ENCODE measurements at places on chromosomes 2 and 18. TPM values are rescaled to one million over a fixed set of nuclear protein-coding genes. Genes with fewer than 3 reads are reported as not detected.

The FECH gene
- total RNA-seq = 49.4 TPM

The CFC1 gene
- not detected for total RNA-seq

The SNTG2 gene
- total RNA-seq = not detected

The CCDC141 gene
- not detected for total RNA-seq

The UGT1A5 gene
- not detected for total RNA-seq

The STK16 gene
- total RNA-seq = 22.2 TPM

The CYS1 gene
- 0.04 TPM for total RNA-seq

The STARD6 gene
- total RNA-seq = 0.33 TPM

The CTLA4 gene
- not detected for total RNA-seq

DNA sequence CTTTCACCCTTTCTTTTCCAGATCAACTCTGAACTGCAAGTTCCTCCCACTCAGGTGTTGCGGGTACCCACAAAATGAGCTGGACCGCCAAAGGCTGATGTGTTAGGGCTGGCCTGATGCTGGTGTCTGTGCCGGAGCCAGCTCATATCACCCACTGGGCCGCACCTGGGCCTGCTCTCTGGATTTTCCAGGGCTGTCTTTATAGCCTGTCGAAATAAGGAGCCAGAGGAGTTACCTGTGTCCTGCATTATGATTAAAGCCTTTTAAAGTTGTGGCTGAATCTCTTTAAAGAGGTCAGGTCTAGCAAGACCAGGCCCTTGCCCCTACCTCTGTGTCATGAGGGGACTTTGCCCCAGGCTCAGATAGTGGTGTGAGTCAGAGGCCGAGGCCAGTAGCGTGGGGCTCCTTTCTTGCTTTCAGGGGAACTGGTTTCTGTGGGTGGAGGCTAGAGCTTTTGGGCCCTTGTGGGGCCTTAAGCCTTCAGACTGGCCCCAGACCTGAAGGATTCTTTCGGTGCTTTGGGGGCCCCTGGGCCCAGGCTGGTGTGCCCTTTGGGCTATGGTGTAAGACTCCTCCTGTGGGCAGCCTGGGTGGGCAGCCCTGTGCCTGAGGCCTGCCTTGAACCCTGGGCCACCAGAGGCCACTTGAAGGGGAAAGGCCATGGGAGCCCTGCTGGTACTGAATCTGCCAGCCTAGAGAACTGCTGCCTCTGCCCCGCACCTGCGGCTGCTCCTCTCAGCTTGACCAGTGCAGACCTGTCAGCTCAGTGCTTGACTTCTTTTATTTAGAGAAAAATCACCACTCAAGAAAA is 21.3 kb downstream of the OTOF start:
- no peak for DNase-seq

- DNase-seq = no peak
These were observed 241.2 kb upstream of the SKOR2 start for GRCh38 chr18:47492691-47493090.

- DNase-seq = no peak
These were observed 254.9 kb upstream of the SIX3 start for GRCh38 chr2:44686561-44686960.

DNA sequence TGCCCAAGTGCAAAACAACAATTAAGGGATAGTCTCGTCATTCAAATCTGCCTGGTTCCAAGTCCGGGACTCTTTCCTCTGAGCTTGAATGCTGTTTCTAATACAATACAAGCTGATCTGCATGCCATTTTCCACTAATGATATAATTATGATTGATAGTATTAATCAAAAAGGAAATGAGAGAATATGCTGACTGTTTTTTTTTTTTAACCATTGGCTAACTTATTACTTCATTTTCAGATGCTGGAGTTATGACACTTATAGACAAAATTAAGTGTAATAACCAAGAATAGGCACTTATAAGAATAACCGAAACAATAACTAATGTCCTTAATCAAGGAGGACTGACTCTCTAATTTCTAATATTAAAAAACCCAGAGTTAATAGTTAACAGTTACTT is 343.6 kb downstream of the LPIN1 start:
- no peak for DNase-seq

GRCh38 chr18:45349019-45349418 is 266.3 kb upstream of the SLC14A2 start:
- DNase-seq = no peak

DNA sequence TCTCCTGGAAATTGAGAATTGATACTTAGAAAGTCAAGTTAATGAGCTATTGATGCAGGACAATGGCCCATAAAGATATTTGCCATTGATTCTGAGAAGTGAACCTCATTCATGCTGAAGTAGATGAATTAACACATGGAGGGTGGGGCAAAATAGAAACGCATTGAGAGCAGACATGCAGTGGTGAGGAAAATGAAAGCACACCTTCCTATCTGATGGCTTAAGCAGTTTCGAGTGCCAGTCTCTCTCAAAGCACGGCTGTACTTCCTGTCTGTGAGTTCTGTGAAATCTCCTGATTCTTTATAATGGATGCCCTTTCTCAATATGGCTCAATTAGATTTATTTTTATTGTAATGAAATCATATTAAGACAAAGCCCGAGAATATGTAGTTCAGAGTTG is 247.0 kb downstream of the TMX3 start:
- no peak for DNase-seq

- DNase-seq = no peak
These were observed 358.4 kb upstream of the SALL3 start for GRCh38 chr18:78621141-78621755.

DNA sequence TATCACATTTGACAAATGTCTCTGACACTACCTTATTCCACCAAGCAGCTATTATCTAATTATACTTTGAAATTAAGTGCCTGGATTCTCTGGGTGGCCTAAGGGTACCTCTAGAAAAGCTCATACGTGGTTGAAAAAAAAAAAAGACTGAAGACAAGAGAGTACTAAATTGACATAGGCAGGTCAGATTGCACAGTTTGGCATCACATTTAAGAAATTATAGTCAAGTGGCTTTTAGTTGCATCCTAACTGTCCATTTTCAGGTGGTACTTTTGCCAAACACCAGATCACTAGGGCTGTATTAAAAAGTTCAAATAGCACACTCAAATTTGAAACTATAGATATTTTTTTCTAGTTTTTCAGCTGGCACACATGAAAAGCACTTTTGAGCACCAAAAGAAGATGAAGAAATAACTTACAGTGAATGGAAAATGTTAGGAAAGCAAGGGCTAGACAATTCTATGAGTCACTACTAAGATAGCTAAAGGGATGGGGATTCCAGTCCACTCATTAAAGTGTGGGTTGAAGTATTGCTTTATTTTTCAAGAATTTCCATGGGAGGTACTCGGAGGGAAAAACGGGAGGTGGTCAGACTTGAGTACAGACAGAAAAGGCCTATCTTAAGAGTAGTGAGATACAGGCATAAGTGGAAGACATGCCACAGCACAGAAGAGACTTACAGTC is 106.5 kb upstream of the COL5A2 start:
- DNase-seq = no peak

- DNase-seq = no peak
These were observed 57.1 kb downstream of the ZNF516 start for GRCh38 chr18:76437910-76438309.

- DNase-seq = no peak
These were observed 130.1 kb upstream of the EFEMP1 start for GRCh38 chr2:56053679-56054078.

DNA sequence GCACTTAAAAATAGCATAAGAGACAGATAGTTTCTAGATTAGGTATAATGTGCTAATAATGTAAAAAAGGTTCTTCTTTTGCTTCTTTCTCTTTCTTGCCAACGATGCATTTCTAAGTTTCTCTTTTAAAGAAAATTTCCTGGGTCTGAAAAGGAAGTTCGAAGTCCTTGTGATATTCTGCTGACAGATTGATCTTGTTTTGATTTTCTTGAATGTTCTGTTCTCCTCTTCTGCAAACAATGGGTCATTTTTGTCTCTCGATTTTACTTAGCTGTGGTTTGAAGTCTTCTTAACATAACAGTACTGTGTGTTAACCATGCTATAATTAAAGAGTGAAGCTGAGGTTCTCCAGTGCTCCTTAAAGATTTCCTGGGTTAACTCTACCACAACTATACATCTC is 61.1 kb upstream of the ACYP2 start:
- no peak for DNase-seq

GRCh38 chr2:161414042-161415033 is 1.8 kb upstream of the TBR1 start:
- DNase-seq = no peak

DNA sequence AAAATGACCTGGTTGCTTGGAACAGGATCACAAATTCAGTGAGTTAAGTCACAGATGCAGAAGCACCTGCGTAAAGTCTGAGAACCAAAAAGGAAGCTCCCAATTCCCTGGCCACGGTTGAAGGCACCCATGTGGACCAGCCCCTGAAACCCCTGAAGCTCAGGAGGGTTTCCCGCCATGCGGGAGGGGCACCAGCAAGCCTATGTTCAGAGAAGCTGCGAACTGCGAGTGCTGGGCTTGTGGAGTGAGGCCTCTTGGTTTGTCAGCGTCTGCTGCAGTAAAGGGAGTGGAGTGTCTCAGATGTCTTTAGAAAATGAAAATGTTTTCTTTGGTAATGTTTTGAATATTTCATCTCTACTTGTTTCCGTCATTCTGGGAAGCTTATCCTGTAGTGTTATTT is 16.1 kb upstream of the ACKR3 start:
- no peak for DNase-seq

DNA sequence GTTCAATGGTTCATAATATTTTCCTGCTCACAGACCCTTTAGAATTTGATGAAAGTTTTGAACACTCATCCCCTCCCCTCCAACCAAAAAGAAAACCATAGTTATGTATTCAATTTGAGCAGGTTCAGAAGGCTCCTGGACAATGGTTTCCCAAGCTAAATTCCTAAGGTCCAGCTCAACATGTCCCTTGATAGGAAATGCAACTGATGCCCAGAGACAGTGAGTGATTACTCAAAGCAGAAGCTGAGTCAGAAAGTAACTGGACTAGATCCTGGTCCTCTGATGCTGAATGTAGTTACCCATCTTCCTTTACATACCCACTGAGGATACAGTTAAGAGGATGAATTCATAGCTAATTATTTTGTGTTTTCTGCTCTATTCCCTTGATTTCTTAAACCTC is 218.9 kb upstream of the NCKAP5 start:
- no peak for DNase-seq

- no peak for DNase-seq
These were observed 438.7 kb downstream of the MBD2 start for GRCh38 chr18:53785811-53786210.

GRCh38 chr2:40554665-40555294 is 102.9 kb upstream of the SLC8A1 start:
- no peak for DNase-seq

DNA sequence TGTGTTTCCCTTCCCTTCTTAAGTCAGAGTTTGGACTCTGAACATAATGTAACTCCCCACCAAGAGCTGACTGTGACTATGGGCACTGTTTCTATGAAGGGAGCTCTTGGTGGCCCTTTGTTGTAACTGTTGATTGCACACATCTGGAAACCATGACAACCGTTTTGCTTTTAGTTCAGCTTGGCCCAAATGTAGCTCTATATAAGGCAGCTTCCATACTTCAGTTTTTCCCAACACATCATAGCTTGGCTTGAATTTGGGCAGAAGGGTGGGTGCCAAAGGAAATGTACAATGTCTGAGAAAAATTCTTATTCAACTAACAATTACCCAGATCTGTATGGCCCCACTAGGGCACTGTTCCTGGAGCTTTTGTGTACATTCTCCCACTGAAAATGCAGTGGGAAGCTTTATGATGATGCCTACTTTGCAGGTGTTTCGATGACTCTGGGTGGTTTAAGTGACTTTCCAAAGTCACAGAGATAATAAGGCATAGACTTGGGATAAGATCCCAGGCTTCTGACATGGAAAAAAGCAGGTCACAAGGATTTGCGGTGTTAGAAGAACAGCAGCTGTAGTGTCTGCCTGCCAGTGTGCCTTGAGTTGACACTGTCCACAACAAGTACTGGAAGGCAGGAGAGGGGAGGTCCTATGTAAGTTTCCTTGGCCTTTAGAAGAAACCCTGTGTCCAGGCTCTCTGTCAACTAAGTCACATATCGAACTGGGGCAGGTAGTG is 2.4 kb upstream of the CETN1 start:
- DNase-seq = no peak

- no peak for DNase-seq
These were observed 419.4 kb downstream of the DCDC2C start for GRCh38 chr2:4122726-4123125.

- DNase-seq = no peak
These were observed 106.5 kb downstream of the ZNF532 start for GRCh38 chr18:58970943-58971790.

DNA sequence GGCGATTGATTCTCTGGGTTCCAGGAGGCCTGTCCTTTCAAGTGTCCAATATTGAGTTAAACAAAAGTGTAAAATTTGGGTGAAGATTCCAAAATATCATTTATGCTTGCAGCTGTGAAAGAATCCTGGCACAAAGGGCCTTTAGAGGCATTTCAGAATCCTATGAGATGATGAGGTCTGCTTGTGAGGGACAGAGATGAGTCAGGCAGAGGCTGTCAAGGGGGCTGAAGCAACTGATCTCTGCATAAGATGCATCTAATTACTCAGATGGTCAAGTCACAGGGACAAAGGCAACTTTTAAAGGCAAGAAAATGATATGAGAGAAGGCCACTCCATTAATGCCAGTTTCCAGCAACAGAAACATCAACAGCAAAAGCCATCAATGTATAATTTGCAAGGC is 78.8 kb downstream of the FHOD3 start:
- DNase-seq = no peak

DNA sequence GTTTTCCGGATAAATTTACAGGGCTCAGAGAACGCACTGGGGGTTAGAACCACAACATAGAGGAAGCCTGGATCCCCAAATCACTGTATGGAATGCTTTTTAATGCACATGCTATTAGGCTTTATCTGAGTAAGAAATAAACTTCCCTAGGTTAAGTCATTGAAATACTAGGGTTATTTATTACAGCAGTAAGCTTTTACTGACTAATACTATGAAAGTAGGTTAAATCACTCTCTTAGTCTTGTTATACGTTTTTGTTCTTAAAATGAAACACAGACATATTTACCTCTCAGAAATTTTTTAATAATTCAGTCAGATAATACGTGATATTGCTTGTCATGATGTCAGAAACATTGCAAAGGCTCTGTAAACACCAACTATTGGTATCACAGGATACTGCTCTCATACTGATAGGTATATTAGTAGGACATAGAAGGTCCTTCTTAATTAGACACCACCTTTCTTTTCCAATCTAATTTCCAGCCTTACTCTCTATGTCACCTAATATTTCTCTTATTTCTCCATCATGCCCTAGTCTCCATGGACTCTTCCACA is 162.7 kb upstream of the NYAP2 start:
- no peak for DNase-seq

DNA sequence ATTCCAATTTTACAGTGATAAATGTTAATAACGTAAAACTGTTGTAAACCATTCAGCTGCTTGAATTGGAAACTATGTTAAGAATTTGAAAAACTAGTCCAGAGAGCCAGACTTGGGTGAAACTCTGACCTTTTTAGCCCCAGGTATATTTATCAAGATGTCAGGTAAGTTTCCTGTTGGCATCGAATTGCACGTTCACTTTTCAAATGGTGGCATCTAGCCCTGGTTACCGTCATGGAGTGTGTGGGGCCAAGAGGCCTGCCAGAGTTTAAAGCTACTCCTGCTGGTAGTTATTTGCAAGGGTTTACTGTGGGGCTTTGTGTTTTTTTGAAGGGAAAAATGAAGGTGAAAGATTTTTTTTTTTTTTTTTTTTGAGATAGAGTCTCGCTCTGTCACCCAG is 109.9 kb downstream of the WDSUB1 start:
- no peak for DNase-seq
